ENCODE measurements at places on chromosomes 3 and 15. TPM values are rescaled to one million over a fixed set of nuclear protein-coding genes. Genes with fewer than 3 reads are reported as not detected.

GRCh38 chr3:16455001-16455400 lies 58.5 kb downstream of the RFTN1 start:
- no peak for DNase-seq

DNA sequence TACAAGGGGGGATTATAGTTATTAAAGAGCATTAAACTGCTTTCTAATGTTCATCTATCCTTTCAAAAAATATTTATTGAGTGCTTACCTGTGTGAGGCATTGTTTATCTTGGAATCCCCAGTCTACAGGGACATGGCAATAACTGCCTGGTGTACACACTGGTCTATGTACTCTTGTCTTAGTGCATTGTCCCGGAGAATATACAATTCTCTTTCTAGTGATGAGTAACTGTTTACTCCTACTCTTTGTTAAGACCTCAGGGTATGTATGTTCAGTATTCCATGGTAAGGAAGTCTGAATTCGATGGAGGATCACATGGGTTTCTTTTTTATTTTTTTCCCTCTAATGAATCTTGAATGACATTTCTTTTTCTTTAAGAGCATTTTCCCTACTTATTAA lies 772.4 kb upstream of the NR2F2 start:
- no peak for DNase-seq

DNA sequence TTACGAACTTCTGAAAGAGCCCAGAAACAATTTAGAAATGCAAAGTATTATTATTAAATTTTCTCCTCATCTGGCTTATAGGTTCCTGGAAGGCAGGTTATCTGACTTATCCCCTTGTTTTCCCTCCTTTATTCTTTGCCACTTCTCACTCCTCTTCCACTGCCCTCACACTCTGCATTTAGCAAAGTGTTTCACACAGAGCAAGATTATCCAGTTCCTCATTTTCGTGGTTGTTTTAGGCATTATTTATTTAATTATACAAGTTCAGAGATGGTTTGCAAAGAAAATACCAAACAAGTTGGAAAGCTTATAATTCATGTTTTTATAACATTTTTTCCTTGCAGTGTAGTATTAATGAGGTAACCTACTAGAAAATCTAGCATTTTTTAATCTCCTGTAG lies 544.9 kb downstream of the NSUN3 start:
- DNase-seq: no peak

Gene CCDC13
- total RNA-seq: 0.48 TPM

Gene IL5RA
- not detected for total RNA-seq

Gene CNTN4
- 1.00 TPM for total RNA-seq
